ENCODE measurements at places on chromosomes 11 and 22.
A peak's percentile ranks its signal among the peaks of the same experiment; 100 is the strongest.

- no peak for DNase-seq
Measured at GRCh38 chr22:19352766-19353165, 61.2 kb upstream of the CLTCL1 start.

GRCh38 chr22:26610072-26610958, 7.5 kb downstream of the CRYBB1 start:
- DNase-seq, result peak; percentile 71

GRCh38 chr11:29913352-29913751, 103.5 kb downstream of the KCNA4 start:
- DNase-seq, result no peak

GRCh38 chr11:117843666-117844484, 19.3 kb upstream of the FXYD2 start:
- DNase-seq, result peak; percentile 94

GRCh38 chr11:9320047-9320446, 5.7 kb upstream of the TMEM41B start:
- no peak for DNase-seq

DNA sequence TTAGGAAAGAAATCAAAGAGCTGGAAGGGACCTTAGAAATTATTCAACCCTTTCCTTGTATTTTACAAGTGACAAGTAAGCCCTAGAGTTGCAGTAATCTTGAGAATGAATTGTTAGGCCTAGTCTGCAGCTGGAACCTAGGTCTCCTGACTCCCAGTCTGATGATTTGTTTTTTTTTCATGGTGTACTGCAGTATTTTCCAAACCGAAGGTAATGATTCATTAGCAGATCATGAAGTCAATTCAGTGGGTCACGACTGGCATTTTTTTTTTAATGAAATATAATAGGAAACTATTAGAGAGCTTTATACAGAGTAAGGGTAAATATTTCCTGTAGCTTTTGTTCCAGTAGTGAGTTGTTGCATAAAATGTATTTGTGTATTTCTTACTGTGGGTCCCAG, 42.8 kb downstream of the EXT2 start:
- DNase-seq, result no peak

- DNase-seq, result no peak
Measured at GRCh38 chr11:27916541-27917100, 191.3 kb downstream of the KIF18A start.

- no peak for DNase-seq
Measured at GRCh38 chr22:27212617-27213177, 555.3 kb downstream of the MIAT start.

DNA sequence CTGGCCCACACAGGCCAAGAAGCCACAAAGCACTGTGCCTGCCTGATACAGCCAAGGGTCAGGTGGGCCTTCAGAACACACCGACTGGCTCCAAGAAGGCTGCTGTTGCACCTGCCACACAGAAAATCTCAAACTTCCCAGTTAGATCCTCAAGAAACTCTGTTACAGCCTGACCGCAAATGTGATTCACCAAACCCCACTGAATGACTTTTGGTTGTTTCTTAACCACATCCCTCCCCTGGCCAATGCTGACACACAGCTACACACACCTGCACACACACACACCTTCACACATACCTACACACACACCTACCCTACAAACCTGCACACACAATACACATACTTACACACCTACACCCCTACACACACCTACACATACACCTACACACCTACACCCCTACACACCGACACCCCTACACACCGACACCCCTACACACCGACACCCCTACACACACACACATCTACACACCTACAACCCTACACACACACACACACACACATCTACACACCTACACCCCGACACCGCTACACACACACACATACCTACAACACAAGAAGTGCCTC, 31.5 kb downstream of the CDKN1C start:
- no peak for DNase-seq

- DNase-seq, result no peak
Measured at GRCh38 chr22:42624551-42625106, 9.9 kb upstream of the POLDIP3 start.

GRCh38 chr11:104763930-104764709, 134.1 kb downstream of the CASP12 start:
- no peak for DNase-seq

DNA sequence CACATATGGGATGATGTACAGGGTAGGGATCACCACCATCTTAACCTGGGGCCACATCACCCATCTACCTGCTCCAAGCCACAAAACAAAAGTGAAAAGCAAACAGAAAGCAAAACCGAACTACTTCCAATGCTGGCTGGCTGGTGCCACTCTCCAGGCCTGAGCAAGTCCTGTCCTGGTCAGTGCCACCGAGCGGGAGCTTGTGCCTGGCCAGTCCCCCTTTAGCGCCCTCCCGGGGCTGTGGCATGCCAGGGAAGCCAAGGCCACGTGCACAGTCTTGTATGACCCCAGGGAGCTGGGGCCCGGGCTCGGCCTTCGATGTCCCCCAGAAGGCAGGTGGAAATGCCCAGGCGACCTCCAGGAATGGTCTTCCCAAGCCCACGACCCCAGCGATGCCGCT, 17.9 kb upstream of the NAP1L4 start:
- no peak for DNase-seq

- no peak for DNase-seq
Measured at GRCh38 chr11:92917927-92918326, 51.5 kb upstream of the MTNR1B start.

DNA sequence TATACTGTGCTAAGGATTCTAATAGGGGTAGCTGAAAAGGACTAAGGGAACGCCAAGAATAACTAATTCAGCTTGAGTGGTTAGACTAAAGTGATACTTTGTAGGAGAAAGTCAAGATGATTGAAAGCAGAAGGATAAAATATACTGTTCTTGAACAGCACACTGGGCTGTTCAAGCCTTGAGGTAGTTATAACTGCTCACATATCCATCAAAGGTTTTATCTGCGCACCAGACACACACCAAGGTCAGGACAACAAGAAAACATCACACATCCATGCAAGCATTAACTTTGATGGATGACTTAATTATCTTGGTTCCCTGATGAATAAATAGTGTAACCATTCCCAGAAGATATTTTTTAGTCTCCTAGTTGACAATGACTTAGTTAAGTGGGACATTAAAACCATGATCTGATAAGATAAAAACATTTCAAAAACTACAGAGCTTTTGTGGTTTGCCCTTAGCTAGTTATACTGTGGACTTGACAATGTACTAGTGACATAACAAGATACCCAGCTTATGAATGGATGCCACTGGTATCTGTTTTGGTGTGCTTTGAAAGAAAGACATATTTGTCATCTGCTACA, 728.9 kb downstream of the JRKL start:
- DNase-seq, result no peak

GRCh38 chr22:49308300-49308699, 519.4 kb downstream of the BRD1 start:
- DNase-seq, result peak; percentile 46

- no peak for DNase-seq
Measured at GRCh38 chr11:86208572-86208971, 36.0 kb upstream of the EED start.

DNA sequence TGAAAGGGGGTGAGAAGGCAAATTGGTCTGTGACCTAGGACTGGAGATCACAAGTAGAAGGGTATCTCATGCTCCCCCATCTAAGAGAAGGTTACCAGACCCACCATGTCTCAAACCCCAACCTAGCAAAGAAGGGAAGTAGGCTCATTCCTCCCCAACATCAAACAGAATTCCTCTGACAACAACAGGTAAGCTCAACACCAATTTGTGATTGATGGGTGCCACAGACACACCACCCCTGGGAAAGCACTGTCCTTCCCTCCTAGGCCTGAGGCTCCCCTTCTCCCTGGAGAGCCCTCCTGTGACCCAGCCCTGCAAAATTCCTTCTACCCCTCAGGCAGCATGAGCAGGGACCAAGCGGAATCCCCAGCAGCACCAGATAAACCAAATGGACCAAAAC, 154.3 kb downstream of the BUD13 start:
- no peak for DNase-seq

GRCh38 chr11:66860449-66860831, 3.6 kb downstream of the LRFN4 start:
- no peak for DNase-seq

DNA sequence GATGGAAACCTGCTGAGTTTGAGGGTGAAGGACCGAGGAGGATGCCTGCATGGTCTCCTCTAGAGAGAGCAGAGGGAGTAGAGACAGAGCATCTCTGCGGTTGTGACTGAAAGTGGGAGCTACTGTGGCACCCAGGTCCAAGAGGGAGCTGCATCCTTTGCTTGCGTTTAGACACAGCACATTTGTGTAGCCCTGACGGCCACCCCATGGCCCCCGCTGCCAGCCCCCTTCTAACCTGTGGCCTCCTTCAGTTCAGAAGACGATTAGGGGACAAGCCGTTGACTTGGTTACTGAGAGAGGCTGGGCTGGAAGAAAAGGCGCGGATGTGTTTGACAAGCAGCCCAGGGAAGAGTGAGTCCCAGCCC, 690.9 kb downstream of the BRD1 start:
- DNase-seq, result no peak

DNA sequence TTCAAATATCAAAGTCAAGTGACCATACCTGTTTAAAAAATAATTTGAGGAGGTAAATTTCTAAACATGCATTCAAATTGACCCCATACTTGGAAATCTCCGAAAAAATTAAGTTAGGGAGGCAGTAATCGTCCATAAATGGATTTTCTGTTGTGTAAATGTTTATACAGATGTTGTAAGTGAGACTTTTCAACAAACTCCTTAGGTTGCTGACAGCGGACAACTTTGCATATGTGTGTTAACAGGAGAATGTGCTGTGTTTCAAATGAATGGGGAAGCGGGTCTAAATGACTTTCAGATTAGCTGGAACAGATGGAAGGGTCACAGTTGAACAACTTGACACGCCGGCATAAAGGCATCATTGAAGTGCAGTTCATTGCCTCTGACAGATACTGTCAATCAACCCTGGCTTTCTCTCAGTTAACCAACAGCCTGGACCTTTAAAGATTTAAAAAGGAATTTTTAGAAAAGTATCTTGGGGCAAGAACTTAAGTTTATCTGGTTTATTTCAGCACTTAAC, 98.2 kb upstream of the DBX1 start:
- no peak for DNase-seq

DNA sequence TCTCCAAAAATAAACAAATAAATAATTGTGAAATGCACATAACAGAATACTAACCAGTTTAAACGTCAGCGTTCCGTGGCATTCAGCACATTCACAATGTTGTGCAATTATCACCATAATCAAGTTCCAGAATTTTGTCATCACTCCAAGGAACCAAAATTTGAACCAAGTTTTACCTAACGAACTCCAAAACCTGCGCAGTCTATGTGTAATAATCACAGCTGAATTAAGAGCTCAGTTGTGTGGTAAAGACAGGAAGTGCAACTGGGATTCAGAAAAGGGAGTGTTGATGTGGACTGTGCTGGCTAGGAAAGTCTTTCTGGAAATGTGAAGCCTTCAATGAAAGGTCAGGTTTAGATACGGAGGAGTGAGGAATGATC, 5.4 kb upstream of the MCAM start:
- DNase-seq, result no peak

DNA sequence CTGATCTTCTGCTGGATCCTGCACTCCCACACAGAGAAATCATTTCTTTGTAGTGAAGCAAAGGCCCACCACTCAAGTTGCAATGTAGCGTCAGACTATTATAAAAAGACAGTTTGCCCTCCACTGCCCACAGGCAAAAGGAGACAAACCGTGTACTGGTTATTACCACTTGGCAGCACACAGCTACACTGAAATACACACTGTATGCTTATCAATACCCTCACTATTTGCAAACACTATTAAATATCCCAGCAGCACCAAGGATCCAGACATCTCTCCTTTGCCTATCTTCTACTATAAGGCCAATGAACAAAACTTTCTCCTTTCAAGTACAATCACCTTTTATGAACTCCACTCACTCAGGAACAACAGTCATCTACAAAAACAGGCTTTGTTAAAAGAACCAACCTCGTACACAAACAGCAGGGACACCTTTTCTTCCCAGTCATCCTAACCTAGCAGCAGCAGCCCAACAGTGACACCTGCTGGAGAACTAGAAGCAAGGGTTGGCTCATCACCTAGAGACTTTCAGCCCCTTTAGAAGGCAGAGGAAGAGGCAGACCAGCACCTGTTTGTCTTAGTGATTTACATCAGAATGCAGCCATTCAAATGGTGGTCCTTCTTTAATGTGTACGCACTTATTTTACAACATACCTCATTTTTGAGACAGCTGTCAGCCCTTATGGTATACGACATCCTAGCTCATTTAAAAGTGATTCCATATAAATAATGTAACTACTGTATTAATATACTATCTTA, 56.1 kb downstream of the AMBRA1 start:
- DNase-seq, result peak; percentile 82

GRCh38 chr11:29518389-29519174, 498.2 kb downstream of the KCNA4 start:
- DNase-seq, result no peak

GRCh38 chr11:13465909-13466371, 2.9 kb upstream of the BTBD10 start:
- no peak for DNase-seq

DNA sequence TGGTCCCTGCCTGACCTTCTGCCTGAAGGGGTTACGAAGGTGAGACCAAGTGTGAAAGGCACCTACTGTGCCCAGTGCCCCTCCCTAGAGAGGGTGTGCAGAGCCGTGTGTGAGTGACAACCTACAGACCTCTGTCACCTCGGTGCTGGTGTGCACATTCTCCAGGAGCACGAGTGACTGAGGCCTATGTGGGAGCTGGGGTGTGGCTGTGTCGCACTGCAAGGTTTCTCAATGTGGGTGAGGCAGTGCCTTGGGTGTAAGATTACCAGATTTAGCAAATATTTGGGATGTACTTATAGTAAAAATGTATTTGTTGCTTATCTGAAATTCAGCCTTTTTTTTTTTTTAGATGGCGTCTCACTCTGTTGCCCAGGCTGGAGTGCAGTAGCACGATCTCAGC, 5.6 kb downstream of the STARD10 start:
- DNase-seq, result no peak

DNA sequence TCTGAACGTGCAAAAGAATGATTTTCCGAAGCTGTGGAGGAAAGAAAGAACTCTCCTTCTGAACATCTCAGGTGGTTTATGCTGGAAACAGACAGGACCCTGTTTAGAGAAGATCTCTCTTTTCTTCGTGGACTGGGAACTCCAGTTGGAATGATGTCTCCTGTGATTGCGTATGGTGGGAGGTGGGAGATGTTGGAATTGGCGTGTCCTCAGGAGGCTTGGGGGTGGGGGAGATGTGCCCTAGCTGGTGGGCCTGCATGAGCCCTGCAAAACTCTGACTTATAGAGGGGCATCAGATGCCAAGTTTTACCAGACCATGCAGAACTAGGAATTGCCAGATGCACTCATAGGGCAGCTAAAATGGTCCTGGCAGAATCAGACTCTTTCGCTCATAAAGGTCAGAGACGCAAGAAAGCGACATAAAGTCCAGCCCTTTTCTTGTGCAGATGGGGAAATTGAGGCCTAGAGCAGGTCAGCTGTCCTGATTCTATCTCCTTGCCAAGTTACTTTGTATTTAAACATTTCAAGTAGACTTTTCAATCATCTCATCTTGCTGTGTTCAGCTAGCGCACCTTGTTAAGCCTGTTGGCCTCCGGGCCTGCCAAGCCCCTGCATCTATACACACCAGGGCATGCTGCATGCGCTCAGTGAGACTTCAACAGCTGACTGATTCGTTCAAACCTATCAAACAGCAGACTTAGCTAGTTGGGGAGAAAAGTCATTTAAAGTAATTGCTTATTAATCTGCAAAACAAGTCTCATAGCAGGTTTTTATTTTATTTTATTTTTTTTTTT, 34.2 kb upstream of the EHF start:
- no peak for DNase-seq

- DNase-seq, result no peak
Measured at GRCh38 chr11:133388975-133389568, 143.2 kb downstream of the OPCML start.

Measured in activated effector memory CD4-positive, alpha-beta T cell treated with anti-CD3 and anti-CD28 coated beads, Interleukin-2, amount 50 U/mL, for 16 hours (primary cell).